ENCODE measurements at places on chromosomes 2 and 18.

DNA sequence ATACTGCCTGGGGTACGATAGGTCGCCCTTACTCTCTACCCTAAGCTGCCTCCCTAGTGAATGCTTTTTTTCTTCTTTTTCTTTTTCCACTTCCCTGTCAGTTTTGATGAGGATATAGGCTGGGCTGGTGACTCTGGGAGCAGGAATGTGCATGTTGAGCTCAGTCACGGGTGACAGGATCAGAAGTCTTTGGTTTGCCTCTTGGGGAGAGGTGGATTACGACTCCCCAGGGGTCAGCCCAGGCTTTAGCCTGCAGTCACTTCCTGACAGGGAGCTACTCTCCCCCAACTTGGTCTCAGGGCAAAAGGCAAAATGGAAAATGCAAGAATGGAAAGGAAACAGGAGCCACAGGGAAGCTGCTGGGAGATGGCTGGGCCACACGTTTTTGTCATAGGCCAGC is 57.3 kb downstream of the THNSL2 start:
- no peak for DNase-seq

- DNase-seq, result peak; percentile 17
Observed at GRCh38 chr2:109614715-109615636, 812 bp downstream of the SOWAHC start.

DNA sequence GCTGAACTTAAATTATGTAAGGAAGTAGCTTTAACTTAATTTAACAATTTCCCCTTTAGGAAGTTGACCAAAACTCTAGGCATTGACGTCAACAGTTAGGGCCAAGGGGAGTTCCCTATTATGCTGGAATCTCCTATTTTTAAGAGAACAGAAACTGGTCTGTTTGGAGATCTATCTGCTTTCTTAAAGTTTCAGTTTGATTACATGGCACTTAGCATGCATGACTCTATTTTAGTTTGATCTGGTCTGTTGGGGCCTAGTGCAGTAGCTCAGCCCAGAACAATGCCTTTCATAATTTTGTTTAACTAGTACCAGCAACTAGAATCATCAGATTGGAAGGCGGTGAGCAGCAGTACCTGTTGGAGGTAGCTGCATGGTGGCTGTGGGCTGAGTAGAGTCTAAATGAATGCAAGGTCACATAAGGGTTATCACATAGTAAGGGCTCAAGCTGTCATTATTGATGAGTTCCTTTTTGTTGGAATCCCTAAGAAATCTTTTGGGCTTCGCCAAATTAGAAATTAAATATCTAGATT is 60.5 kb upstream of the ZNG1B start:
- no peak for DNase-seq

GRCh38 chr18:1542230-1542774 is 637.6 kb downstream of the ADCYAP1 start:
- DNase-seq, result no peak

- DNase-seq, result peak; percentile 87
Observed at GRCh38 chr2:136378712-136379595, 261.0 kb upstream of the CXCR4 start.

- no peak for DNase-seq
Observed at GRCh38 chr2:64581018-64581417, 56.9 kb downstream of the AFTPH start.

DNA sequence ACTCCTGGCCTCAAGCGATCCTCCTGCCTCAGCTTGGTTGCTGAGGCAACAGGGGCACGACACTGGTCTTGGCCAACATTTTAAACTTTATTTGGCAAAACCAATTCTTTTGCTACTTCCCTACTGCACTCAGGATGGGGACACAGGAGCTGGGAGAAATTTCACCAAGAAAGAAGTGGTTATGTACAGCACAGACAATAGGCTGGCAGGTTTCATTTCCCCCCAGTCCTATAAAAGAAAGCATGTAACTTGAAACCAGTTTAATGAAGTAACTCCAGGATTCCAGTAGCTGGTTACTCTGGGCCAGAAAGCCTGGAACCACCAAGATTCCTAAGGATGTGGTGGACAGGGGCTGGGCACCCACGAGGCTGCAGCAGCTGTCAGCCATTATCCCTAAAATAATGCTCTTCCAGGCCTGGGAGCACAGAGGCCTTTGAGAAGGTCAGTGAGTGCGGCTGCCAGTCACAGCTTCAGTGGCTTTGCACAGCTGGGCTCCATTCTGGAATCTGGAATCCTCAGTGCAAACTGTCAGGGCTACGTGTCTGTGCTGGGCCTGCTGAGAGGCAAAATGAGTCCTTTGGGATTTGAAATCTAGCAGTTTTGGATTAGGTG is 142.3 kb upstream of the ITGA6 start:
- no peak for DNase-seq

- DNase-seq, result no peak
Observed at GRCh38 chr2:112548980-112549379, 6.7 kb downstream of the POLR1B start.

- no peak for DNase-seq
Observed at GRCh38 chr2:176297737-176298136, 28.5 kb downstream of the MTX2 start.

- DNase-seq, result no peak
Observed at GRCh38 chr2:106115250-106115649, 78.9 kb downstream of the UXS1 start.

- DNase-seq, result no peak
Observed at GRCh38 chr2:226932443-226932842, 96.6 kb downstream of the RHBDD1 start.

GRCh38 chr2:10947446-10948187 is 35.9 kb downstream of the KCNF1 start:
- no peak for DNase-seq

DNA sequence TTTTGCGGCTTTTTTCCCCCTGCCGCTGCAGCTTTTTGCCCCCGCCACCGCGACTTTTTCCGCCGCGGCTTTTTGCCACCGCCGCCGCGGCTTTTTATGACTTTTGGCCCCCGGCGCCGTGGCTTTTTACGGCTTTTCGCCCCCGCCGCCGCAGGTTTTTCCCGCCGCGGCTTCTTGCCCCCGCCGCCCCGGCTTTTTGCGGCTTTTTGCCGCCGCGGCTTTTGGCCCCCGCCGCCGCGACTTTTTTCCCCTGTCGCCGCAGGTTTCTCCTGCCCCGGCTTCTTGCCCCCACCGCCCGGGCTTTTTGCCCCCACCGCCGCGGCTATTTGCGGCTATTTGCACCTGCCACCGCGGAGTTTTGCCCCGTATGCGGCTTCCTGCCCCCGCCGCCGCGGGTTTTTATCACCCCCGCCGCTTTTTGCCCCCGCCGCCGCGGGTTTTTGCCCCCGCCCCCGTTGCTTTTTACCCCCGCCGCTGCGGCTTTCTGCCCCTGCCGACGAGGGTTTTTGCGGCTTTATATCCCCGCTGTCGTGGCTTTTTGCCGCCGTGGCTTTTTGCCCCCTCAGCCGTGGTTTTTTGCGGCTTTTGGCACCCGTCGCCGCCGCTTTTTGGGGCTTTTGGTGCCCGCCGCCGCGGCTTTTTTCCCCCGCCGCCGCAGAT is 2750.9 kb downstream of the RPIA start:
- DNase-seq, result peak; percentile 40

DNA sequence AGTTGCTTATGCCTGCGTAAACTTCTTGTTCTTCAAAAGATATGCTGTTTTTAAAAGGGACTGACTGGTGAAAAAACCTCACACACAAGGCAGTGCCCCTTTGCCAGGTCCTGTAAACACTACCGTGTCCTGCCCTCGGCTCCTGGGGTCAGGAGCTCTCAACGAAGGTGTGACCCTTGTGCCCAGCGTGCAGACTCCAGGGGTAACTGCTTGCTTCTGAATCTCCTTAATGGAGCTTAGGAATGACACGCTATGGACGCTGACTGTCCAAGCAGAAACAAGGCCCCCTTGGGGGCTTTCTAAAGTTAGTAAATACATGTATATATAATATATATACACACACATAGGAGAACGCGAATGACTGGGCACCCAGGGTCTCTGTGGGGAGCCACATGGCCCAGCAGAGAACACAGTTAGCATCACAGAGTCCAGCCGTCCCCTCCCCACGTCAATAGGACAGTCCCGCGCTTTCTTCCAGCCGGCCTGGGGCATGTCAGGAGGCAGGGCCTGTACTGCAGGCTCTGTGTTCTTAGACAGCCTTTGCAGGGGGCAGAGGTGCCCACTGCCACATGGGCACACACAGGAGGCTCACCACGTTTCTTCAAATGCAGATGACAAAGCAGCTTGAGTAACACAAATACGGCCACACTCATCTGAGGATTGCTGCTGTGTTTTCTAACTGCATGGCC is 96.1 kb downstream of the HDAC4 start:
- no peak for DNase-seq

DNA sequence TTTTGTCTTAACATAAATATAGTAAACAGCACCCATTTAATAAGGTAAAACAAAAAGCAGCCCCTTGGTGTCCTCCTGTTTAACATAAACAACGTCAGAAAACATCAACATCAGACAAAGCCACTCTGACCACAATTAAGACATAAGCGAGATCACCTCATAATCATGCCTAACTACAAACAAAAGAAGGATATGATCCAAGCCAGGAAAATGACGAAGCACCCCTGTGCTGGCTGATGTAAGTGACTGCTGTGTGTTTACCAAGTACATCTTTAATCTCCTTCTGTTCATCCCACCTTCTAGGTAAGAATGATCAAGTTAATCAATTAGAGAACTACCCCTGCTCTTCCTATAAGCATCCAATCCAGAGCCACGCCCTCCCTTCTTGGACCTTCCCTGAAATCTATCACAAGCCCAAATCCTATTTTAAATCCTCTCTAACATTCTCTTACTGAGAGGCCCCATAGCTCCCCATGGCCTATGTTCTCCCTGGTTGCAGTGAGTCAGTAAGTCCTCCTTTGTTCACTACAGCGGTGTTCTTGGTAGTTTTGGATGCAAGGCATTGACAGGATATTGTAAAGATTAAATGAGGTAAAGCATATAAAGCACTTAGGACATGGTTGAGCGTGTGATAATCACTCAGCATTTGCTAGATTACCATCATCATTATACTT is 424.2 kb downstream of the TSN start:
- DNase-seq, result no peak

GRCh38 chr18:70397259-70397925 is 108.5 kb downstream of the SOCS6 start:
- no peak for DNase-seq

DNA sequence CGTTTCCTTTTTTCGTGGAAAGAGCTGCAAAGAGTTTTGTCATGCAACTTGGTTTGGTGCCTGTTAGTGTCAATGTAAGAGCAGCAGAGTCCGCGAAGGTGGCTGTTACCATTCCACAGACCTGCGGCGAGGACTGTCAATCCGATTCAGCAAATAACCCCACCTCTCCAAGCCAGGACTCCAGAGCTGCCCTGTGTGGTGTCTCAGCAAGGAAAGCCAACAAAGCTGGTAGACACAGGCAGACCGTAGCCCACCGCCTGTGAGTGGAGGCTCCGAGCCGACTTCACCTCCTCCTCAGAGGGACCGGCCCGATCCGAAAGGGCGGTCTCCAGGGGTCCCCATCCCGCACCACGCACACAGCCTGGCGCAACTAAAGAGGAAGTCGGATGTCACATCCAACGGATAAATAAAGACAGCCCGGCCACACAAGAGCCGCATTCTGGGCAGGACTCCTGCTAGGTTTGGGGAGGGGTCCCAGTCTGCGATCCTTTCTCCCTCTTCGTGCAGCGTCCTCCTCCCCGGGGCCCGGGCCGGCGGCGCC is 819 bp downstream of the ANKRD44 start:
- DNase-seq, result peak; percentile 67

GRCh38 chr18:12656938-12657683 is 796 bp downstream of the SPIRE1 start:
- DNase-seq, result peak; percentile 60

- DNase-seq, result no peak
Observed at GRCh38 chr2:236663287-236664101, 93.9 kb downstream of the ACKR3 start.

All from activated CD4-positive, alpha-beta T cell treated with anti-CD3 and anti-CD28 coated beads for 36 hours (primary cell).